ENCODE measurements at places on chromosomes 11 and 22. TPM values are rescaled to one million over a fixed set of nuclear protein-coding genes. Genes with fewer than 3 reads are reported as not detected.

The OTOG gene
- not detected for total RNA-seq

- no peak for DNase-seq
- peaks cover 53% of the 10 kb centered on the region for H3K27me3 ChIP-seq
- H3K4me3 ChIP-seq = no peak overlapping the region
- H3K36me3 ChIP-seq = no peaks in the 10 kb centered on the region
- no peak overlapping the region for H3K27ac ChIP-seq
Measured at GRCh38 chr11:46278387-46279125, 1.1 kb downstream of the CREB3L1 start.

DNA sequence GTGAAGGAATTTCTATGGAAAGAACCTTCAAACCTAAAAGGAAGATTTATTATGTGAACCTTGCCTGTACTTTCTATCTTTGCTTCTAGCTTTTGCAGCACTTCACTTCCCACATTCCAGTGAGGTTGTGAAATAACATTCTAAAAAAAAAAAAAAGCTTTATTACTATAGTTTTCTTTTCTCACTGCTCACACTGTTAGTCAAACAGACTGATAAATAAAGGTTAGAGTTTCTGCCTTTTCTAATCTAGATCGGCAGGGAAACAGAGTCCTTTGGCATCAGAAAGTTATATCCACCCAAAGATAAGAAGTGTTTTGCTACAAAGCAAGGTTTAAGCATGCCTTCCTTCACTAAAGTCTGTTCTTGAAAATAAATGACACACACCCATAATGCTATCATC, 2.8 kb downstream of the AAMDC start:
- DNase-seq = no peak

GRCh38 chr11:47163193-47163592, 13.5 kb downstream of the ARFGAP2 start:
- H3K27me3 ChIP-seq = no peaks in the 10 kb centered on the region
- no peak overlapping the region for H3K4me3 ChIP-seq
- H3K27ac ChIP-seq = no peak overlapping the region
- DNase-seq = no peak

- H3K27me3 ChIP-seq = peaks cover 10% of the 10 kb centered on the region
- H3K36me3 ChIP-seq = no peaks in the 10 kb centered on the region
- H3K4me3 ChIP-seq = no peak overlapping the region
- DNase-seq = no peak
- no peak overlapping the region for H3K27ac ChIP-seq
Measured at GRCh38 chr11:69409812-69410645, 71.4 kb upstream of the LINC01488 start.

The TTC28 gene
- 5.2 TPM for total RNA-seq

The ESAM gene
- 1.8 TPM for total RNA-seq

GRCh38 chr22:27545085-27545484, 256.5 kb downstream of the MN1 start:
- H3K4me3 ChIP-seq = no peak overlapping the region
- no peak overlapping the region for H3K27ac ChIP-seq
- H3K36me3 ChIP-seq = no peaks in the 10 kb centered on the region
- no peaks in the 10 kb centered on the region for H3K4me1 ChIP-seq

DNA sequence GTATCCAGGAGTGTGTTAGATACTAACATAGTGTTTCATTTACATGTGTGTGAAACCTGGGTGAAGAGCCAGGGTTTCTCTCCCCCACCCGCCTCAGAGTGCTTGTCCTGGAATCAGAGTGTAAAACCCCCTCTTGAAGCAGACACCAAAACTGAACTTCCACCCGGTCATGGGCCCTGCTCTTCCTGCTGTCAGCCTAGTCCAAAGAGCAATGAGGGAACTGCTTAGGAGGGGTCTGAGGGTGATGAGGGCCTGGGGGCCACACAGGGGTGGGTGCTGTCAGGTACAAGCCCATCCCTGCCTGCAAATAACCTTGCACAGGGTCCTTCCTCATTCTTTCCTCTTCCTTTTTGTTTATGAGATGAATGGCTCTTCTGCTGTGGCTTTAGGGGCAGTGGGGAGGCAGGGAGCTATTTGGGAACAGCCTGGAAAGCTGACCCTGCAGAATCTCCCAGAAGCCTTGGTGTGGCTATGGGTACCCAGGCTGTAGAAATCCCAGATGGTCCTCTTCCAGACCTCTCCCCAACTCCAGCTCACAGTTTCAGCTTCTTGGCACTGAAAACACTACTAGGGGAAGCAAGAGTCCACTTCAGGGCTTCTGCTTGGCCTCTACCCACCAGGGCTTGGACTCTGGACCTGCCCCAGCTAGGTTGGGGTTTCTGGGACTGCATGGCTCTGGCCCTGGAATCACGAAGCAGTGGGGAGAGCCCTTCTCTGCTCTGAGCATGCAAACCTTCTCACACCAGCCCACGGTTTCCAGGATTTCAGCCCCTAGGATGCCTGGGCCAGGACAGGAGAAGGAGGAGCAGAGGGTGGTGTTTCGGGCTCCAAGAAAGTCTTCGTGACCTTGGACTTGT, 8.5 kb downstream of the BATF2 start:
- no peaks in the 10 kb centered on the region for H3K36me3 ChIP-seq
- H3K4me1 ChIP-seq = peaks cover 65% of the 10 kb centered on the region
- DNase-seq = no peak

DNA sequence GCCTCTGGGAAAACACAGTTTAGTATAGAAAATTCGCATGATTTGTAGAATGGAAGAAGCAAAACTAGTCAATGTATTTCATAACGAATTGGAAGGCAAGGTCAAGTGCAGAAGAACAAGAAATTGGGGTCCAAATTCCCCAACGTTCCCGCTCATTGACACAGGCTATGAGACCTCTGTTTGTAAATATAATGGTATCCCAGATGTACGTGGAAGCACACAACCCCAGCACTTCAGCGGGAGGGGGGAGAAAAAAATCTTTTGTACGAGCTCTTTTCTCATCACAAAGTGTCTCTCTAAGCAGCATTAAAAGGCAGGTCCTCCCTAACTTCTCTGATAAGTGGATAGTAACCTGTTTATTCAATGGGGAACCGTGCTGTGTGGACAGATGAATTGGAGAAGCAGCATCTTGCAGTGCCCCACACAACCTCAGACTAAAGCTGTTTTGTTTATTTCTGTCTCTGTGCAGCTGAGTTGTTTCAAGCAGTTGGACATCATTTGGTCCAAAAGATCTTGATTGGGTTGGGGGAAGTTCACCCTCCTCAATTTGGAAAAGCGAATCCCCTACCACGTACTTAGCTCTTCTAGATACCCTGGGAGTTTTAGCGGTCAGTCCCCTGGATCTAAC, 1.1 kb upstream of the GAB2 start:
- peak overlapping the region; percentile 84 for H3K4me3 ChIP-seq
- peaks cover 34% of the 10 kb centered on the region for H3K4me1 ChIP-seq

The TMPRSS4 gene
- total RNA-seq = not detected

Measured in B cell (primary cell).